Panc1 (cell line): ENCODE measurements at places on chromosomes 3 and 15. TPM values are rescaled to one million over a fixed set of nuclear protein-coding genes. Genes with fewer than 3 reads are reported as not detected.

WDR76 gene
- total RNA-seq: 40.0 TPM

HMG20A gene
- total RNA-seq: 54.0 TPM

FYCO1 gene
- total RNA-seq: 8.7 TPM

AKAP13 gene
- 94.2 TPM for total RNA-seq

MYO9A gene
- 41.6 TPM for total RNA-seq

TRAT1 gene
- 0.21 TPM for total RNA-seq

PRSS50 gene
- 0.13 TPM for total RNA-seq

MYRIP gene
- 0.59 TPM for total RNA-seq

DNA sequence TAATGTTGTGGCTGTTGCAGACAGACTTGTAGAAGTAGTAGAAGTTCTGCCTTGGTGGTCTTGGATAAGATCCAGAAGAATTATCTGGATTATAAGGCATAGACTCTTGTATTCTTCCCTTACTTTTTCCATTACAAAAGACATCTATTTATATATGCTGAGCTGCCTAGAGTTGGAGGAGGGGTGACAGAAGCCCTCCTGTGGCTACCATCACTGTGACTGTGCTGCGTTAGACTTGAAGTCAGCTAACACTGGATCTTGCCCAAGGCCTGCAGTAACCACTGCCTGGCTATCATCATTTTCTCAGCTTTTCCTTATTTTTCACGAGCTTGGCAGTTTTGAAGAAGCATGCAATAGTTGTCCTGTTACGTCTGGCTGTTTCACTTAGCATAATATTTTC, 684.8 kb upstream of the BCHE start:
- H3K27ac ChIP-seq: no peak overlapping the region
- H3K27me3 ChIP-seq: no peaks in the 10 kb centered on the region
- H3K36me3 ChIP-seq: no peaks in the 10 kb centered on the region
- no peak overlapping the region for H3K4me3 ChIP-seq
- H3K4me1 ChIP-seq: no peaks in the 10 kb centered on the region

- H3K4me3 ChIP-seq: no peak overlapping the region
- no peaks in the 10 kb centered on the region for H3K27me3 ChIP-seq
- no peak for DNase-seq
- H3K36me3 ChIP-seq: no peaks in the 10 kb centered on the region
Measured at GRCh38 chr3:73448761-73449301, 175.9 kb downstream of the PDZRN3 start.

- no peak overlapping the region for H3K4me3 ChIP-seq
- no peaks in the 10 kb centered on the region for H3K36me3 ChIP-seq
- no peak for DNase-seq
- H3K27me3 ChIP-seq: no peaks in the 10 kb centered on the region; the same call in 1 of the 2 replicates
Measured at GRCh38 chr3:127750226-127751031, 71.9 kb downstream of the MGLL start.

- H3K4me3 ChIP-seq: peak overlapping the region; percentile 89
- no peaks in the 10 kb centered on the region for H3K27me3 ChIP-seq
- peak overlapping the region; percentile 91 for H3K27ac ChIP-seq
- no peak for DNase-seq
- no peaks in the 10 kb centered on the region for H3K36me3 ChIP-seq
Measured at GRCh38 chr3:179149406-179149867, 1.3 kb downstream of the PIK3CA start.

- no peak for DNase-seq
- no peaks in the 10 kb centered on the region for H3K36me3 ChIP-seq
- no peak overlapping the region for H3K27ac ChIP-seq
- peaks cover 22% of the 10 kb centered on the region for H3K4me1 ChIP-seq
- no peaks in the 10 kb centered on the region for H3K27me3 ChIP-seq
Measured at GRCh38 chr15:85499371-85499887, 119.0 kb downstream of the AKAP13 start.

- no peaks in the 10 kb centered on the region for H3K4me1 ChIP-seq
- no peak overlapping the region for H3K27ac ChIP-seq
Measured at GRCh38 chr15:95365511-95366107, 964.9 kb upstream of the NR2F2 start.

GRCh38 chr3:129563850-129564535, 21.0 kb downstream of the H1-8 start:
- no peaks in the 10 kb centered on the region for H3K27me3 ChIP-seq
- H3K27ac ChIP-seq: no peak overlapping the region
- no peak overlapping the region for H3K4me3 ChIP-seq
- DNase-seq: no peak
- H3K4me1 ChIP-seq: peaks cover 15% of the 10 kb centered on the region
- peaks cover 4% of the 10 kb centered on the region for H3K36me3 ChIP-seq
